Stimulated activated CD8-positive, alpha-beta memory T cell treated with anti-CD3 and anti-CD28 coated beads, Interleukin-7, amount 100 ng/mL, for 1 hour (primary cell): ENCODE measurements at places on chromosomes 7 and 10.

GRCh38 chr7:28685242-28685643, 272.9 kb downstream of the TRIL start:
- no peak for DNase-seq

DNA sequence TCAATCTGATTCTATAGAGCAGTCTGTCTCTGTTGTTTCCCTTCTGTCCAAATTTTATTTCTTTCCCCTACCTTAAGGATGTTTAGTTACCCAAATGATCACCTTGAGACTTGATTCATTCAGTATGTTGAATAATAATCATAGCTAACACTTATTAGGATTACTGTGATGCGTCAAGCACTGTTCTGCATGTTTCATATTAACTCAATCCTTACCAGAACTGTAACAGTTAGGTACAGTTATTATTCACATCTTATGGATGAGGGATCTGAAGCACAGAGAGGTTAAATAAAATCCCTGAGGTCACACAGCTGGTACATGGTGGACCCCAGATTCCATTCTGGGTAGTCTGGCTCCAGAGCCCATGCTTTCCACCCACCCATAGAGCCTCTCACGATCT, 97.9 kb upstream of the SAMD8 start:
- no peak for DNase-seq

GRCh38 chr10:43203448-43204041, 63.3 kb downstream of the RASGEF1A start:
- no peak for DNase-seq

DNA sequence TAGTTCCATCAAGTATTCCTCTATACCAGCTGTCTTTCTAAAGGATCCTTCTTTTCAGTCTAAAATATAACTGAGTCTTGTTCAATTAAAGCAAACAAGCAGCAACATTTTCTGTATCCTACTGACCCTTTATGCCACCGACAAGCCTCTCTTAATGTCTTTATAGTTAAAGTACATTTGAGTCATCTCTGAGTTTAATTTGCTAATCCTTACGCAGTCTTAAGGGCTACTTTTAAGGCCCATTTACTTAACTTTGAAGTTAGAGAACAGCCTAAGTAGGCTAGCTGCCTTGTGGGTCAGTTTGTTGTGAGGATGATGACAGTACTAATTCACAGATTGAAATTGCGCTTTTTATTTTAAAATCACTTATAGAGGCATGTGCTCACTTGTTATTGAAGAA, 265.5 kb upstream of the FERD3L start:
- no peak for DNase-seq

GRCh38 chr10:72637398-72637857, 11.5 kb upstream of the MICU1 start:
- DNase-seq, result no peak

GRCh38 chr7:82012453-82012852, 242.6 kb upstream of the HGF start:
- DNase-seq, result no peak

- no peak for DNase-seq
These were observed 21.0 kb upstream of the GRB10 start for GRCh38 chr7:50803359-50804337.

DNA sequence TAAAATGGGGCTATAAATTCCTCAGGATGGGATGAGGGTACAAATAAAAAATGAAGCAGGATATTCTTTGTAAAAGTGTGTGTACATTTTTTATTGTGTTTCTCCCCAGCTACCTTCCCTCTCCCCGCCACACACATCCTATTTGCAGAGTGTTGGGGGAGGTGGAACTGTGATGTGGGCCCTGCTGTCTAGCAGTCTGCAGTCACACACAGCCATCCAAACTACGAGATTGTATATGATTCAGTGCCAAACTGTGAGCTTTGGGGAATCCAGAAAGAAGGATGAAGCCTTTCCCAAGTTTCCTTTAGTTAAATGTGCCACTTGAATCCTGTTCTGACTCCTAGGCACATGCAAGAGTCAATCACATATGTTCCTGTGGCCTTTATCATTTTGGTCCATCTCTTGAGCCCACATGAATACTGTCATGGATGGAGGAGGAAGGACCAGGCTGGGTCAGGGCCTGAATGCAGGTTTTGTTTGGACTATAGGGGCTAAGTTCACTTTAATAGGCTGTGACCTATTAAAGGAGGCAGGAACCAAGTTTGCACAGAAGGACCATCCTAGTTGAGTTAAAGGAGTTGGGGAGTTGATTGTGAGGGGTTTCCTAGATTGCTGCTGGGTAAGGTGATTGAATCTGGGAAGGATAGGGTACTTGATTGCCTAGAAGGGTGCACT, 1.1 kb upstream of the SEMA4G start:
- no peak for DNase-seq
